ENCODE measurements at places on chromosomes 7 and 10.

GRCh38 chr10:103637011-103637410 lies 143.5 kb downstream of the NEURL1 start:
- no peak for DNase-seq

GRCh38 chr7:54330216-54330800 lies 211.9 kb upstream of the VSTM2A start:
- DNase-seq: no peak

DNA sequence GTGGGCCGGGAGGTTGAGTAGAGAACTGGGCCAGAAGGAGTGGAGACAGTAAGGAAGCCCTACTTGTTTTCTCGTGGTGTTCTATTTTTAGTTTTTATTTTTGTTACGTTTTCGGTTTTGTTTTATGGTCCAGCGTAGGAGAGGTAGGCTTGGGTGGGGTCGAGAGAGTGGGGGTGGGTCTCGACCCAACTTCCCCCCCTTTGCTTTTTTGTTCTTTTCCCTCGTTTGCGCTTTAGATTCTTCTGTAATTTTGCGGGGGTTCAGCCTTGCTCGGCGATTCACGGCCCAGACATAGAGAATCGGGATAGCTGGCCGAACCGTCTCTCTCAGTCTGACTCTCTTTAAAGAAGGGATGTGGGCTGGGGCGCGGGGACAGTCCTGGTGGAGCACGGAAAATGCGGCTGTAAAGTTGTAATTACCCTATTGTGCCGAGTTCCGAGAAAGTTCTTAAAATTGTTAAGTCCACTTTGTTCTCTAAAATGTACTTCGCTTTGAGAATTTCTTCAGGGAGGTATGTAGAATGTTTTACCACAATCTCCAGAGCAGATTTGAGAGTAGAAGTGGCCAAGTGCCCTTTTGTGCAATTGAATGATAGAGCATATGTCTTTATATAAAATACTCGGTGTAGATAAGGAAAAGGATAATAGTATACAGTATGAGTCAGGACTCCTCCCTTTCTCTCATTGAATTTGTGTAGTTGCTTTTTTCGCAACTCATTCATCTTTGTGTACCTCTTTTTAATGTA lies 816 bp downstream of the DMTF1 start:
- peak; percentile 3 for DNase-seq

- DNase-seq: no peak
These were observed 208.8 kb downstream of the THSD7A start for GRCh38 chr7:11623093-11623678.

- DNase-seq: peak; percentile 50
These were observed 11.3 kb upstream of the KAZALD1 start for GRCh38 chr10:101050208-101051069.

DNA sequence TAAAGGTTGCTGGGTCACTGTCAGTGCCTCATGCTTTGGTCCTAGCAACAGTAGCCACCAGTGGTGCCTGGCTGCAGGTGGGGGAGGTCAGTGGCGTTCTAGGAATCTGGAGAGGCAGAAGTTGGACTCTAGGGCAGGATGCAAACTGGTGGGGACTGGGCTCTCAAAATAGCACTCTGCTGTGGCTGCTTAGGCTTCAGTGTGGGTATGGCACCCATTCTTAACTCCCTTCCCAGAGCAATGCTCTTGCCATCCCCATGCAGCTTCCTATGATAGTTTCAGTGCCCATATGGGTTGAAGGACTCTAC lies 330.8 kb downstream of the PCDH15 start:
- no peak for DNase-seq

DNA sequence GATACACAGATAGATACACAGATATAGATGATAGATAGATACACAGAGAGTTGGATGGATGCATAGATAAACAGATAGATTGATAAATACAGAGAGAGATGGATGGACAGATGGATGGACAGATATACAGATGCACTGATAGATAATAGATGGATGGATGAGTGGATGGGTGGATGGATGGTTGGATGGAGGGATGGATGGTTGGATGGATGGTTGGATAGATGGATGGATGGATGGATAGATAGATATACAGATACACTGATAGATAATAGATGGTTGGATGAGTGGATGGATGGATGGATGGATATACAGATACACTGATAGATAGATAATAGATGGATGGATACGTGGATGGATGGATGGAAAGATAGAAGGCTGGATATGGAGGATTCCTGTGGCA lies 290.0 kb upstream of the SHH start:
- no peak for DNase-seq

DNA sequence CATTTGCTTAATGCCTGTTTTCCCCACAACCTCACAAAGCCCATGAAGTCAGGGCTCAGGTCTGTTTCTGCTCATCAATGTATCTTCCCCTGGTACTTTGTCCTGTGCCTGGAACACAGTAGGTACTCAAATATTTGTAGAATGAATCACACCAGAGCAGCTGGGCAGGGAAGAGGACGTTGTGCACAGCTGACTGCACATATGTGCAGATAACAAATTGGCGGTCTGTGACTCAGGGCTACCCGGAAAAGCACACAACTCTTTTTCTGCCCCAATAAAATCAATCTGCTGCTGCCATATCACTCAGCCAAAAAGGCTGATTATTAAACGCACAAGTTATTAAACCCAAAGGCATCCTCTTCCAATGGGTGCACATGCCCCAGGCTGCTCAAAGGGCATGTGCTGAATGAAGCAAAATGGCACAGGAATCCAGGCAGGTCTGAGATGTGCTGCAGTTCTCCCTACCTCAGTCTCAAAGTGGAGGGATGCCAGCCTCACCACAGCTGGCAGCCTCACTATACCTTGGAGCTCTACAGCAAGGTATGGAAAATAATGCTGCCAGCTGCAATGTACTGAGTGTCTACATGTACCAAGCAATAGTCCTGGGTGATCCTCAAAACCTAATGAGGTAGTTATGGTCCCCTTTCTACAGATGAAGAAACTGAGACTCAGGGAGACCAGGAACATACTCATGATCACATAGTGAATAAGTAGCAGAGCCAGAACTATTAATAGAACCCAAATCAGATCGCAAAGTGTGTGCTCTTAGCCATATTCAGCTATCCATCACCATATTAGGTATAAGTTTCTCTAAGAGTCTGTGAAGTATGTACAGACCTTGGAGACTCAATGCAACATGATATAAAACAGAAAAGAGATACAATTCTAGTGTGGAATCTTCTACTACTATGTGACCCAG lies 43.4 kb downstream of the SORBS1 start:
- DNase-seq: no peak

- DNase-seq: no peak
These were observed 251.5 kb downstream of the LRMDA start for GRCh38 chr10:75682649-75683557.

DNA sequence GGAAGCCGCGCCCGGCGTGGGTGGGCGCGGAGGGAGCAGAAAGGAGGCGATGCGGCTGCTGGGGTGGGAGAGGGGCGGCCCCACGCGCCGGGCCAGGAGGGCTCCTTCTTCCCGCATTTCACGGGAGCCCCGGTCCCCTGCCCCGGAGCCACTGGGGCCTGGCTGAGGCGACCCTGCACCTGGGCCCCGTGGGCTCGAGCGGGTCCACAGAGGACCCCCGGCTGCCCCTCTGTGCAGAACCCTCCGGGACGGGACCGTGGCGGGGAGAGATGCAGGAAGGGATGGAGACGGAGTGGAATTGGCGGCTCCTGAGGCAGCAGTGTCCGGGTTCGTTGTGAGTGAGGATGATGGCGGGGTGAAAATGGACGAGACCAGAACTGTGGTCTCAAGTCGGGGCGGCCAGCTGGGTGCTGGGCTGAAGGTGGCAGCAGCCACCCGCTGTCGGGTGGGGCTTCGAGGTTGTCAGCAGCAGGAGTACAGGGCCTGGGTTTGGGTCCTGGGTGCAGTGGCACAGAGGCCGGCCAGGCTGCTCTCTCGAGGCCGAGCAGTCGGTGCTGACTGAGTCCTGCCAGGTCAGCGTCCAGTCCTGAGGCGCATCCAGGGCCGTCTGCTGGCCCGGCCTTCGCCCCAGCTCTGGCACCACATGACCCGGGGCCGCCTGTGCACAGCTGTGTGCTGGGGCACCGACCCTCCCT lies 80.4 kb downstream of the VIPR2 start:
- DNase-seq: no peak

DNA sequence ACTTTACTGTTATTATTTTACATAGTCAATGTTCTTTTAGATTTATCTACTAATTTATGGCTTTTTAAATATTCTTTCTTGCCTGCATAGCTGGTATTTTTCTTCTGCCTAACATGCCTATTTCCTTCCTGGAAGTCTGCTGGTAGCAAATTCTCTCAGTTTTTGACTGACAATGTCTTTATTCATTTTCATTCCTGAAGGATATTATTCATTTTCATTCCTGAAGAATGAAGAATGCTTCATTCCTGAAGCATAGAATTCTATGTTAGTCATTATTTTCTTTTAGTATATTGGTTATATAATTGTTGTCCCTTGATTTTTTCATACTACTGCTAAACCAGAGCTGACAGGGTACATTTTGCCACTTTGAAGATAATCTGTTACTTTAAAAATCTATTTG lies 41.8 kb downstream of the TMEM168 start:
- no peak for DNase-seq

- no peak for DNase-seq
These were observed 2.5 kb downstream of the TMEM178B start for GRCh38 chr7:141076377-141076776.

DNA sequence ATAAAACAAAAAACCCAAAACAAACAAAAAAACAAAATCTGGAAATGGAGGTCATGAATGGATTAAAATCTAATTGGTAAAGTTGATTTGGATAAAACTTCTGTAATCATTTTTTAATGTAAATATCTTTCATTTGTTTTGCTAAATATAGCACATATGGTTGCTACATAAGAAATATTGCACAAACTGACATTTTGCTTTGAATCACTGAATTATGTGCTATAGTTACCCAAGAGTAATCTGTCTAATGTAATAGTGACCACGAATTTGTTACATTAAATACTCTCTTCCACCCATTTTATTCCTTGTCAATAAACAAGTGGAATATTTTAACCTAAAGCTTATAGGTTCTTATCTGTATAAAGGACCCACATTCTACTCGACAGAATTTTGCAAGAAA lies 6.2 kb downstream of the CFAP58 start:
- no peak for DNase-seq

DNA sequence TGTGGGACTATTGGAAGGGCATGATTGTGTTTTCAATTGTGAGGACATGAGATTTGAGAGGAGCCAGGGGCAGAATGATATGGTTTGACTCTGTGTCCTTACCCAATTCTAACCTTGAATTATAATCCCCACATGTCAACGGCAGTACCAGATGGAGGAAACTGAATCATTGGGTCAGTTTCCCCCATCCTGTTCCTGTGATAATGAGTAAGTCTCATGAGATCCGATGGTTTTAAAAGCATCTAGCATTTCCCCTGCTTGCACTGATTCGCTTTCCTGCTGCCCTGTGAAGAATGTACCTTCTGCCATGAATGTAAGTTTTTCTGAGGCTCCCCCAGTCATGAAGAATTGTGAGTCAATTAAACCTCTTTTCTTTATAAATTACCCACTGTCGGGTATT lies 1367.1 kb downstream of the XPNPEP1 start:
- no peak for DNase-seq

GRCh38 chr10:131722525-131723264 lies 178.1 kb upstream of the PPP2R2D start:
- no peak for DNase-seq

GRCh38 chr10:131982185-131982756 lies 548 bp upstream of the BNIP3 start:
- DNase-seq: no peak

DNA sequence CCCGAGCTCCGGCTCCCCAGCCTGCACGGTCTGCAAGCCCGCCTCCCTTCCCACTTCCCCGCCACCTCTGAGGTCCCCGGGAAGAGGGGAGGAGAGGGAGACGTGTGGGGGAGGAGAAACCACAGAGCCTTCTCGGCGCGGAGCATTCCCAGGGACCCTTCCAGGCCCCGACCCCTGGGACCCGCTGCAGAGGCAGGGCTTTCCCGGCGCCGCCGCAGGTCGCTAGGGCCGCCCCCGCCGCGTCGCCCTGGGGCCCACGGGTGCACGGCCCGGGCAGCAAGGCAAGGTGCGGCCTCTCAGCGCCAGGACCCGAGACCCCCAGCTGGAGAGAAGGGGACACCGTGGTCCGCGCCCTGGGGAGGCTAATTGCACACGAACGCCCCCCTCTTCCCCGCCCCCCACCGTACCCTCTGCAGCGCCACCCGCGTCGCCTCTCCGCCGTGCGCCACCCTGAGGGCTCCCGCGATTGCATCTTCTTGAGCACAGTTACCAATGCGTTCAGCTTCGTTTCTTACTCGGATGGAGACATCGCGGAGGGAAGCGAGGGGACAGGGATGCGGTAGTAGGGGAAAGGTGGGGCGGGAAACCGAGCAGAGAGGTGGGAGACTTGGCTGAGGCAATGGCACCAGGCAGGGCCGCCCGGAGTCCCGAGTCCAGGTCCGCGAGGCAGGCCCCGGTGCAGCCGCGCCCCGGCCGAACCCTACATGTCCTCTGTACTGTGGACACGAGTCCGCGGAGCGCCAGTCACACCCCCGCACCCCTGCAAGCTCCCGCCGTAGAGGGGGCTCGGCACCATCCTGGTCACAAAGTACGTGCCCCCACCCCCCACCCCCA lies 28.9 kb downstream of the SKIDA1 start:
- no peak for DNase-seq

GRCh38 chr7:73827567-73828106 lies 3.2 kb upstream of the CLDN4 start:
- DNase-seq: no peak

DNA sequence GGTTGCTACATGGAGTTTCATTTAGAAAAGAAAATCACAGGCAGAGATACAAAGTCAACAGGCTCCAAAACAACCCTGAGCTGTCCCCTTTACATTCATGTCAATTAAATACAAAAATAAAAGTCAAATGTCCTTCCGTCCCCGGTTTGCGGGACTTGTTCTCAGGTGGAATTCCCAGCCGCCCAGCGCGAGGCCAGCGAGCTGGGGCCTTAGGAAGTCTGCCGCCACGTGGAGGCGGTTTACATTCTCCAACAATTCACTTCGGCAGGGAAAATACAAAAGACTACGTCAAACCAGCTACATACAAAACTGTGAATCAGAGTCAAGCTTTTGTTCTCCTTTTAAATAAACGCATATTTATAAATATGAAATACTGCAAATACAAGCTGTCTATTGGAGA lies 25.3 kb upstream of the DDC start:
- no peak for DNase-seq

GRCh38 chr10:45653454-45653853 lies 19.1 kb downstream of the ZFAND4 start:
- no peak for DNase-seq

- no peak for DNase-seq
These were observed 302.5 kb downstream of the BMPER start for GRCh38 chr7:34207810-34208209.

DNA sequence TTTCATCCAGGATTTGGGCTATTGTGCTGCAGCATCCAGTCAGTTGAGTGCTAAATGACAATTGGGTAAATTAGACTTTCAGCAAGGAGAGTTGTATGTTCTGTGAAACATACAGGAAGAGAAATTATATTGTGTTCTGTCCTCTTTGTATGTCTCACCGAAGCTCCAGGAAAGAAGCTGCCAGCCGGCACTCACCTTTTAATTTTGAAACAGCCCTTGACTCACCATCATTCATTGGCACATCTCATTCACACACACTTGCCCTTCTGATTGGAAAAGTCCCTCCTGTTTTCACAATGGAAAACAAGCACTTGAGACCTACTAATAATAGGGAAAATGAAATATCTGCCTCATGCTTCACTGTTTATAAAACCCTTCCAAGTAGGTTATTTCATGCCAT lies 495.6 kb downstream of the RPS24 start:
- no peak for DNase-seq

GRCh38 chr7:19560111-19560883 lies 148.5 kb downstream of the POLR1F start:
- no peak for DNase-seq

- DNase-seq: no peak
These were observed 31.0 kb downstream of the CUX1 start for GRCh38 chr7:101848208-101848951.

GRCh38 chr10:122190176-122190943 lies 80.7 kb upstream of the BTBD16 start:
- DNase-seq: no peak

Data from amniotic stem cell (primary cell).